Pericardium fibroblast (primary cell): ENCODE measurements at places on chromosomes 4 and X. TPM values are rescaled to one million over a fixed set of nuclear protein-coding genes. Genes with fewer than 3 reads are reported as not detected.

Gene EXOC1L
- not detected in 2 replicates for total RNA-seq

Gene IBSP
- total RNA-seq, result not detected in 2 replicates

Gene FSTL5
- total RNA-seq, result not detected in 2 replicates

Gene SERTM2
- total RNA-seq, result not detected in 2 replicates

Gene AFM
- total RNA-seq, result not detected in 2 replicates

Gene RNF212
- 4.2 and 4.6 TPM in 2 replicates for total RNA-seq

Gene SPANXA2
- not detected in 2 replicates for total RNA-seq

Gene DYNLT3
- 9.3 and 30.3 TPM in 2 replicates for total RNA-seq

Gene NWD2
- not detected in 2 replicates for total RNA-seq

Gene ZDHHC9
- 28.2 and 41.0 TPM in 2 replicates for total RNA-seq

Gene EFNB1
- 60.7 and 74.6 TPM in 2 replicates for total RNA-seq

Gene TRPC3
- total RNA-seq, result 0.09 TPM in 1 of 2 replicates, not detected in the other

Gene ENPEP
- total RNA-seq, result 0.43 and 2.7 TPM in 2 replicates

Gene NR0B1
- not detected in 2 replicates for total RNA-seq

Gene BTC
- total RNA-seq, result 0.09 TPM in 1 of 2 replicates, not detected in the other

Gene UGT2A1
- total RNA-seq, result not detected in 2 replicates

Gene TXK
- total RNA-seq, result not detected in 2 replicates

Gene KCNIP4
- not detected in 2 replicates for total RNA-seq

Gene SYP
- 0.23 and 1.4 TPM in 2 replicates for total RNA-seq

Gene MAGEC3
- not detected in 2 replicates for total RNA-seq

Gene PRDM5
- total RNA-seq, result 5.8 and 12.1 TPM in 2 replicates

Gene NXF2
- total RNA-seq, result not detected in 2 replicates

Gene AMBN
- not detected in 2 replicates for total RNA-seq

Gene NAT8L
- total RNA-seq, result 0.23 and 0.26 TPM in 2 replicates

Gene TMSB15B
- 1.8 and 11.1 TPM in 2 replicates for total RNA-seq

Gene TCEANC
- total RNA-seq, result 1.8 and 2.3 TPM in 2 replicates

Gene NLGN3
- 0.23 and 1.6 TPM in 2 replicates for total RNA-seq

Gene YY2
- 0.70 and 1.8 TPM in 2 replicates for total RNA-seq

Gene SPACA5
- total RNA-seq, result not detected in 2 replicates

Gene SSX2
- total RNA-seq, result not detected in 2 replicates

Gene TMEM255A
- 0.26 TPM in 1 of 2 replicates, not detected in the other for total RNA-seq

Gene ARHGEF9
- total RNA-seq, result 5.3 and 11.9 TPM in 2 replicates

Gene TNMD
- not detected in 2 replicates for total RNA-seq

Gene ANXA10
- total RNA-seq, result 0.85 TPM in 1 of 2 replicates, not detected in the other

Gene MAOA
- 105 and 112 TPM in 2 replicates for total RNA-seq

Gene DMP1
- not detected in 2 replicates for total RNA-seq

Gene ACE2
- total RNA-seq, result not detected in 2 replicates

Gene DMD
- total RNA-seq, result 7.8 and 31.4 TPM in 2 replicates

Gene CPE
- total RNA-seq, result 30.6 and 86.6 TPM in 2 replicates

Gene CT45A2
- not detected in 2 replicates for total RNA-seq

Gene PNCK
- 0.09 and 0.35 TPM in 2 replicates for total RNA-seq

Gene DCHS2
- not detected in 2 replicates for total RNA-seq

Gene ALPK1
- 6.1 and 19.7 TPM in 2 replicates for total RNA-seq

Gene UNC5C
- total RNA-seq, result 0.26 and 0.58 TPM in 2 replicates

Gene RENBP
- total RNA-seq, result 0.12 and 0.94 TPM in 2 replicates

Gene UGT2B7
- not detected in 2 replicates for total RNA-seq

Gene ARX
- total RNA-seq, result not detected in 2 replicates

Gene CYLC1
- total RNA-seq, result not detected in 2 replicates

Gene UBL4A
- 30.6 and 37.0 TPM in 2 replicates for total RNA-seq

Gene USP26
- total RNA-seq, result not detected in 2 replicates

Gene BMP3
- total RNA-seq, result under 0.01 TPM in 1 of 2 replicates, not detected in the other

Gene TLR8
- total RNA-seq, result not detected in 2 replicates

Gene BEX1
- 3.2 TPM in 1 of 2 replicates, not detected in the other for total RNA-seq

Gene FAM47E
- total RNA-seq, result under 0.01 TPM in 1 of 2 replicates, not detected in the other

Gene CNGA2
- total RNA-seq, result not detected in 2 replicates

Gene LEF1
- total RNA-seq, result 0.93 TPM in 1 of 2 replicates, not detected in the other
